ENCODE measurements at places on chromosomes 12 and 14. TPM values are rescaled to one million over a fixed set of nuclear protein-coding genes. Genes with fewer than 3 reads are reported as not detected.

ESR2 gene
- total RNA-seq = 0.20 TPM

PAPLN gene
- total RNA-seq = 2.7 TPM

TAC3 gene
- total RNA-seq = 0.51 TPM

NRIP2 gene
- total RNA-seq = not detected

TOMM20L gene
- total RNA-seq = 0.52 TPM

FSCB gene
- not detected for total RNA-seq

ZFYVE26 gene
- 24.3 TPM for total RNA-seq

RND1 gene
- total RNA-seq = 6.1 TPM

METTL3 gene
- 90.7 TPM for total RNA-seq

RPAP3 gene
- total RNA-seq = 49.4 TPM

RHOJ gene
- 34.6 TPM for total RNA-seq

SRRM4 gene
- 10.8 TPM for total RNA-seq

DTX3 gene
- 75.6 TPM for total RNA-seq

GZMH gene
- not detected for total RNA-seq

GPR68 gene
- total RNA-seq = 0.14 TPM

SYNJ2BP gene
- total RNA-seq = 27.0 TPM

JPH4 gene
- 1.4 TPM for total RNA-seq

EPYC gene
- not detected for total RNA-seq

KRT76 gene
- not detected for total RNA-seq

FAM161B gene
- total RNA-seq = 3.3 TPM

LHX5 gene
- 1.8 TPM for total RNA-seq

MGAT2 gene
- total RNA-seq = 32.3 TPM

MUCL1 gene
- total RNA-seq = not detected

ASCL1 gene
- 5.1 TPM for total RNA-seq

ZNF891 gene
- 3.9 TPM for total RNA-seq

LRRC10 gene
- total RNA-seq = not detected

TEAD4 gene
- 28.6 TPM for total RNA-seq

ISM2 gene
- total RNA-seq = 0.16 TPM

SERPINA1 gene
- total RNA-seq = not detected

RNASE7 gene
- total RNA-seq = not detected

TMEM119 gene
- total RNA-seq = 0.72 TPM

PRH2 gene
- not detected for total RNA-seq

KRT77 gene
- not detected for total RNA-seq

RBP5 gene
- 0.65 TPM for total RNA-seq

HVCN1 gene
- 3.8 TPM for total RNA-seq

TTC9 gene
- 4.2 TPM for total RNA-seq

ABCC9 gene
- total RNA-seq = 2.8 TPM

CLEC4D gene
- not detected for total RNA-seq

POTEM gene
- not detected for total RNA-seq

MAP3K9 gene
- total RNA-seq = 11.2 TPM

SINHCAF gene
- 187 TPM for total RNA-seq

MYF5 gene
- total RNA-seq = not detected

TAS2R9 gene
- total RNA-seq = not detected

FOXG1 gene
- not detected for total RNA-seq

LBHD2 gene
- not detected for total RNA-seq

OSGEP gene
- 68.1 TPM for total RNA-seq

ANO6 gene
- total RNA-seq = 32.0 TPM

NRDE2 gene
- 24.1 TPM for total RNA-seq

RERG gene
- total RNA-seq = 0.61 TPM

SLC39A5 gene
- 0.65 TPM for total RNA-seq

C1R gene
- total RNA-seq = 4.0 TPM

MMP17 gene
- 90.9 TPM for total RNA-seq

ANO2 gene
- total RNA-seq = 1.9 TPM

PROX2 gene
- total RNA-seq = not detected
